ENCODE measurements at places on chromosomes 3 and 15.

DNA sequence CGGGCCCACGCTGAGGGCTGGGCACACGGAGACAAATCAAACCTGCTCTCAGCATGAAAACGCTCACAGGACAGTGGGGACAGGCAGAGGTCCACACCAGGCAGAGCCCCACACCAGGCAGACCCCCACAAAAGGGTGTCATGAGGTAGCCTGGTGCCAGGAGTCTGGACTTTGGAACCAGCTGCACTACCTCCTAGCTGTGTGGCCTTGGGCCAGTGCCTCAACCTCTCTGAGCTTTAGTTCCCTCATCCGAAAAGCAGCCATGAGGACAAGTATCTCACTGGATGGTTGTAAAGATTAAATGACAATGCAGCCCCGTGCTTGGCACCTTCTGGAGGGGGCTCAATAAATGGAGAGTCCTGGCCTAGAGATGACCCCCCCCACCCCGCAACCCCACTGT, 16.5 kb upstream of the CRABP1 start:
- no peak overlapping the region for H3K4me3 ChIP-seq
- H3K36me3 ChIP-seq: no peaks in the 10 kb centered on the region
- DNase-seq: no peak
- H3K4me1 ChIP-seq: peaks cover 11% of the 10 kb centered on the region
- H3K27ac ChIP-seq: no peak overlapping the region
- no peaks in the 10 kb centered on the region for H3K27me3 ChIP-seq

- no peaks in the 10 kb centered on the region for H3K27me3 ChIP-seq
- H3K4me3 ChIP-seq: no peak overlapping the region
- no peak for DNase-seq
- no peaks in the 10 kb centered on the region for H3K4me1 ChIP-seq
- no peaks in the 10 kb centered on the region for H3K36me3 ChIP-seq
Observed at GRCh38 chr3:172903642-172904320, 153.3 kb downstream of the ECT2 start.

- no peak overlapping the region for H3K27ac ChIP-seq
- H3K36me3 ChIP-seq: no peaks in the 10 kb centered on the region
- no peak overlapping the region for H3K4me3 ChIP-seq
- H3K4me1 ChIP-seq: no peaks in the 10 kb centered on the region
- H3K27me3 ChIP-seq: no peaks in the 10 kb centered on the region
Observed at GRCh38 chr3:153290268-153291015, 128.4 kb downstream of the RAP2B start.

DNA sequence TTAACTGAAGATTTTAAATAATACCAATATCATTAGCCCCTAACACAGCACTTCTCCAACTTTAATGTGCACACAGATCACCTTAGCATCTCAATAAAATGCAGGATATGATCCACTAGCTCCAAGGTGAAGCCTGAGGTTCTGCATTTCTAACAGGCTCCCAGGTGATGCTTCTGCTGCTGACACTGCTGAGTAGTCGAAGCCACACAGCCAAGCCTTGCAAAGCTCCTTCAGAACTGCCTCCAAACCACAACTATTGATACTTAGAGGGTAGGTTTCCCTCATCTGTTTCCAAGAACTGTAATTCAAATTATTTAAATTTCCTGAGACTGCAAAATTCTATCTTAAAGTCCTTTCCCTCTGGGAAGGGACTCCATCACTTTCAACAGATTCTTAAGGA, 3.9 kb downstream of the RIOX2 start:
- no peak for DNase-seq
- H3K4me1 ChIP-seq: peaks cover 19% of the 10 kb centered on the region
- no peak overlapping the region for H3K4me3 ChIP-seq
- H3K27ac ChIP-seq: no peak overlapping the region

DNA sequence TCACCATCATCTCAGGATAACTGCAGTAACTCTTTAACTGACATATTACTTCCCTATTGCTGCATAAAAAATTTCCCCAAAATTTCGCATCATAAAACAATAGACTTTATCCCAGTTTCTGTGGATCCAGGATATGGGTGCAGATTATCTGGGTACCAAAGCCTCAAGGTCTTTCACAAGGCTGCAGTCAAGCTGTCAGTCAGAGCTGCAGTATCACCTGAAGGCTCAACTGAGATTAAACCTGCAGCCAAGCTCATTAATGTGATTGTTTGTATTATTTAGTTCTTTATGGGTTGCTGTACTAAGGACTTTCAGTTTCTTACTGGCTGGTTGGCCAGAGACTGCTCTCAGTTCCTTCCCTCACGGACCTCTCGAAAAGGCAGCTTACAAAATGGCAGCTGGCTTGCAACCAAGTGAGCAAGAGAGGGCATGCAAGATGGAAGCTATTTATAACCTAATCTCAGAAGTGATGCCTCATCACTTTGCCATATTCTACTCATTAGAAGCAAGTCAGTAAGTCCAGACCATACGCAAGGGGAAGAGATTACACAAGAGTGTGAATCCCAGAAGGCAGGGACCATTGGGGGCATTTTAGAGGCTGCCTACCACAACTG, 54.9 kb downstream of the DCUN1D1 start:
- H3K4me3 ChIP-seq: no peak overlapping the region
- H3K27me3 ChIP-seq: no peaks in the 10 kb centered on the region
- no peaks in the 10 kb centered on the region for H3K36me3 ChIP-seq
- peaks cover 8% of the 10 kb centered on the region for H3K4me1 ChIP-seq
- no peak overlapping the region for H3K27ac ChIP-seq

- H3K36me3 ChIP-seq: no peaks in the 10 kb centered on the region
- no peak overlapping the region for H3K27ac ChIP-seq
- no peak overlapping the region for H3K4me3 ChIP-seq
Observed at GRCh38 chr3:123371426-123371825, 77.5 kb downstream of the ADCY5 start.

DNA sequence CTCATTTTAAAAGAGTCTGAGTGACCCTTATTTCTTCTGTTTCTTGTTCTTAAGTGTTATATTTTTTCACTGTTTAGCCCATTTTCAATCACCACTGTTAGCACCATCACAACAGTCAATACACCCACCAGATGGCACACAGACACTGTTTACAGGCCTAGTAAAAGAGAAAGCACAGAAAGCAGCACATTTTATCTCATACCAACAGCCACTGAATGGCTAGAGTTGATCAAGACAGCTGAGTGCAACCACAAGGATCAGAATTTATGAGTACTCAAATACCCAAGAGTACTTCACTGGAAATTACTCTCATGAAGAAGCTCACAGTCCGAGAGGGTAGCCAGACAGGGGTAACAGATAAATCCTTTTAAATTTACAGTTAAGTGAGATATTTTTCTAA, 127.0 kb downstream of the TFDP2 start:
- peaks cover 3% of the 10 kb centered on the region for H3K4me1 ChIP-seq
- H3K27ac ChIP-seq: no peak overlapping the region
- H3K27me3 ChIP-seq: no peaks in the 10 kb centered on the region
- no peaks in the 10 kb centered on the region for H3K36me3 ChIP-seq

DNA sequence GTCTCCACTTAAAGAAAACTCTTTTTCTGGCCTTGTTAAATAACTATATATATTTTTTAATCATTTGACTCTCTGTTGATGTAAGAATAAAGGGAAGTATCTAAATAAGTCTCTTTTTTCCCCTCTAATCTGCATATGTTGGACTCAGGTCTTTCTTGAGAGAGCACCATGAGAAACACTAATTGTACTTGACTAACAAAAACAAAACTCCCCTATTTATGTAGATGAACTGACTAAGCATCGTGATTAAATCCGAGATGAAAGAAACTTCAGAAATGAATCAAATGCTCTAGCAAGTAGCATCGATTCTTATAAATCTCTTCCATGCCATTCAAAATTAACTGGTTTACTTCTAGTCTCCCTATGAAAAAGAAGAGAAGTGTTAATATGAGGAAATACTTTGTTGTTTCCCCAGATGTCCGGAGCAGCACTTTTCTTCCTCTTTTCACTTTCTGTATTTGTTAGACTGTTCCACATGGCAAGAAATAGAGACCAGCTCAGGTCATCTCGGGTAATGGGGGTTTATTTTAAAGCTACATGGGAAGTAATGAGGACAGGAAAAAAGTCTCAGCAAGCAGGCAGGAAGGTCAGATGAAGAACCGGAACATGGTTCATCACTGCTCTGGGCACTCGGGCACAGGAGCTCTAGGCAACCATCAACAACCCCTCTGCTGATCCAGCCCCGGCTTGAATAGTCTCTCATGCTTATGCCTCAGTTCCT, 288.3 kb downstream of the CNTN6 start:
- H3K27me3 ChIP-seq: no peaks in the 10 kb centered on the region
- no peak overlapping the region for H3K27ac ChIP-seq
- DNase-seq: no peak
- no peak overlapping the region for H3K4me3 ChIP-seq
- no peaks in the 10 kb centered on the region for H3K36me3 ChIP-seq

GRCh38 chr3:172520301-172520831, 2.9 kb downstream of the TNFSF10 start:
- no peak overlapping the region for H3K27ac ChIP-seq
- no peaks in the 10 kb centered on the region for H3K36me3 ChIP-seq
- H3K27me3 ChIP-seq: no peaks in the 10 kb centered on the region
- no peak for DNase-seq
- H3K4me1 ChIP-seq: peaks cover 4% of the 10 kb centered on the region
- H3K4me3 ChIP-seq: no peak overlapping the region

DNA sequence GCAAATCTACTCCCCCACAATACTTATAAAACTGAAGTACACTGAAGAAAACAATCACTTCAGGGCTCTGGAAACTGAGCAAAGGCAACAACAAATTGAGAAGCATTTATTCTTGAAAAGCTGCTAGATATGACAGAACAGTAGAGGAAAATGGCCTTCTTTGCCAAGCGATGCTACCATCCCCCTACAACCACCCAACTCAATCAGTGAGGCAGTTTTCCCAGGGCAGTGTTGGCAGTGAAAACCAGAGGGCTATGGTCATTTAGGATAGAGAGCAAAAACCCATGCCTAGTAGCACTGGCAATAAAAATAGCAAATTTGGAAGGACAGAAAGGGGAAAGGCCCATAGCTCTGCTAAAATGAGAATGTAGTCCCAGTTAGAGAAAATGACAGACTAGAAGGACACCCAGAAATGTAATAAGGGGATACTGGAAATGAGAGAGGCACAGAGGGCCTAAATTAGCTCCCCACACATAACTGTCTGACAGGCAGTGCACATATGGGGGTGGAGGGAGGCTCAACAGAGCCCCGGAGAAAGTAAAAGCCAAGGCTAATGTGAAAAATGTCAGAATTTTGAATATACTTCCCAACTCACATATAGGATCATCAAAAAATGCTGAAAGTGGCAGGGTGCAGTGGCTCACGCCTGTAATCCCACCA, 143.5 kb downstream of the GSK3B start:
- no peaks in the 10 kb centered on the region for H3K36me3 ChIP-seq
- no peak for DNase-seq
- H3K27ac ChIP-seq: no peak overlapping the region
- no peaks in the 10 kb centered on the region for H3K27me3 ChIP-seq
- no peak overlapping the region for H3K4me3 ChIP-seq
- H3K4me1 ChIP-seq: peaks cover 5% of the 10 kb centered on the region

All from Caco-2 (cell line).